ENCODE measurements at places on chromosomes 6 and 20.

DNA sequence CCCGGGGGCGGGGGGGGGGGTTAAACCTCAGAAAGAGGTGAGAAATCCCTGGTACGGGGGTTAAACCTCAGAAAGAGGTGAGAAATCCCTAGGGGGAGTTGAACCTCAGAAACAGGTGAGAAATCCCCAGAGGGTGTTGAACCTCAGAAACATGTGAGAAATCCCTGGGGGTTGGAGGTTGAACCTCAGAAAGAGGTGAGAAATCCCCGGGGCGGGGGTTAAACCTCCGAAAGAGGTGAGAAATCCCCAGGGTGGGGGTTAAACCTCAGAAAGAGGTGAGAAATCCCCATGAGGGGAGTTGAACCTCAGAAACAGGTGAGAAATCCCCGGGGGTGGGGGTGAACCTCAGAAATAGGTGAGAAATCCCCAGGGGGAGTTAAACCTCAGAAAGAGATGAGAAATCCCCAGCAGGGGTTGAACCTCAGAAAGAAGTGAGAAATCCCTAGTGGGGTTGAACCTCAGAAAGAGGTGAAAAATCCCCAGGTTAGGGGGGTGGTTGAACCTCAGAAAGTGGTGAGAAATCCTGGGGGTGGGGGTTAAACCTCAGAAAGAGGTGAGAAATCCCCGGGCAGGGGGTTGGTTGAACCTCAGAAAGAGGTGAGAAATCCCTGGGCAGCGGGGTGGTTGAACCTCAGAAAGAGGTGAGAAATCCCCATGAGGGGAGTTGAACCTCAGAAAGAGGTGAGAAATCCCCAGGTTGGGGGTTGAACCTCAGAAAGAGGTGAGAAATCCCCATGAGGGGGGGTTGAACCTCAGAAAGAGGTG, 87.4 kb downstream of the PLG start:
- DNase-seq = no peak

DNA sequence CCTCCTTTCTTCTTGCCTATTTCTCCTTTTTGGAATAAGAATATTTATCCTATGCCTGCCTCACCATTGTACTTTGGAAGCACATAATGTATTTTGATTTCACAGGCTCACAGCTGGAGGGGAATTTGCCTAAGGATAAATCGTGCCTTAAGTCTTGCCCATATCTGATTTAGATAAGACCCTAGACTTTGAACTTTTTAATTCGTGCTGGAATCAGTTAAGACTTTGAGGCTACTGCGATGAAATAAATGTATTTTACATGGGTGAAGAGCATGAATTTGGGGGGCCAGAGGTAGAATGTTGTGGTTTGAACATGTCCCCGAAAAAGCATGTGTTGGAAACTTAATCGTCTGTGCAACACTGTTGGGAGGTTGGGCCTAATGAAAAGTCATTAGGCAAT, 648.8 kb downstream of the EPHA7 start:
- no peak for DNase-seq

- DNase-seq = peak; percentile 98
Measured at GRCh38 chr6:42200035-42200434, 5.3 kb upstream of the GUCA1B start.

- DNase-seq = no peak
Measured at GRCh38 chr20:24700166-24700860, 230.9 kb downstream of the SYNDIG1 start.

DNA sequence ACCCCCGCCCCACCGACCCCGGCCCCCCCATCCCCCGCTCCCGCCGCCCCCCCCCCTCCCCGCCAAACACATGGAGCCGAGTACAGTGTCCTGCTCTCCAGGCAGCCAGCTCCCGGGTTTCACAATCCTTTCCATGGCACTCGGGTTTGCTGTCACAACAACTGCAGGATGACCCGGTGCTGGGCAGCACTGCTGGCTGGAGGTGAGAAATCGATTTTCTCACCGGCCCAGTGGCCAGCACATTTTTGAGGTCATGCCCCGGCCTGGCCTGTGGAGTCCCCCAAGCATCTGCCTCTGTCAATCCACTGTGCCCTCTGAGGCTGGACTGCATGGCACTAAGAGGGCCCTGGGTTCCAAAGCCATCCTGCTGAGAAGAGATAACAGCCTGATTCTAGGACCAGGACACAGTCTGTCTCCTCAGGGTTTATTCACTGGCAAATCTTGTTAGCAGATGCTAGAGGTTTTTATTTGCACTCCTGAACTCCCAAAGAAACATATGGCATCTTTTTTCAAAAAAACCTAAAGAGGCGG, 129.5 kb downstream of the NFATC2 start:
- peak; percentile 45 for DNase-seq

DNA sequence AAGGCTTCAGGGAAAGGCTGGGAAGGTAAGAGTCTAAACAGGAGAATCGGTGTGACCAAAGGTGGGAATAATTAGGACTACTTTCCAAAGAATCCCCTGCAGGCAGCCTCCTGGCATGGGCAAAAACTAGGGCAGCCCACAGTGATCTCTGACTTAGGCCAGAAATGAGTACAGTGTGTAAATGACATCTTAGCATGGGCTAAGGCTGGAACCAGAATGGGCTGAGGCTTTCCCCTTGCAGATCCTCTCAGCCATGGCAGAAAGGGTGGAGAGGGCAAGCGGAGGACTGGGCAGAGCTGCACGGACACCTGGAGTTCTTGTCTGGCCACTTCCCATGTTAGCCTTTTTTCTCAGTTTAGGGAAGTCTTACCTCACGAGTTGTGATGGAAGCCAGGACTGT, 69.9 kb upstream of the FOXQ1 start:
- DNase-seq = no peak
